ENCODE measurements at places on chromosomes 7 and 10.

- no peak for DNase-seq
Measured at GRCh38 chr10:111354859-111355258, 278.0 kb downstream of the ADRA2A start.

DNA sequence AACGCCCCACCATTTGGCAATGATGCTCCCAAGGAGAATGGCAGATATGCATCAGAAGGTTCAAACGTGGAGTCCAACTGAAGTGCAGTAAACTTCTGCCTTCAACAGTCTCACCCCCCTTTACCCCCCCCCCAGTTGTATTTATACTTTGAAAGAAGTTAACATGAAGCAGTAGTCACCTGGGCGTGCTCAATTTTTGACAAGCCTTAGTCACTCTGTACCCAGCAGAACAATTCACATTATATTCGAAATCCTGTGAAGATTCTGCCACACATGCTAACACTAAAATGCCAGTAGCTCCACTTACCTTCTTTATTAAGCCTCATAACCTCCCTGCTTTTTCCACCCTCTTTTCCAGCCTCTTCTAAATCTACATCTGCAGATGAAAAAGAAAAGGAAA lies 894 bp downstream of the ATXN7L1 start:
- DNase-seq: no peak

GRCh38 chr10:2488446-2489005 lies 578.8 kb upstream of the PFKP start:
- DNase-seq: no peak

DNA sequence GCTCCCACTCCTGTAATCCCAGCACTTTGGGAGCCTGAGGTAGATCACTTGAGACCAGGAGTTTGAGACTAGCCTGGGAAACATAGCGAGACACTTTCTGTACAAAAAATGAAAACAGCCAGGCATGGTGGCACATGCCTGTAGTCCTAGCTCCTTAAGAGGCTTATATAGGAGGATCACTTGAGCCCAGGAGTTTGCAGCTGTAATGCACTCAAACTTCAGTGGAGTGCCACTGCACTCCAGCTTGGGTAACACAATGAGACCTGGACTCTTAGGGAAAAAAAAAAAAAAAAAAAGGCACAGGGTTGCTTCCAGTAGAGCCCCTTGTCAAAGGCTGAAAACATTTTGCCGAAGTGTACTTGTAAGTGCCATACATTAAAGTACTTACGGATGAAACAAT lies 195.3 kb downstream of the PHTF2 start:
- no peak for DNase-seq

- DNase-seq: no peak
Measured at GRCh38 chr10:74502963-74503608, 323.3 kb upstream of the KAT6B start.

DNA sequence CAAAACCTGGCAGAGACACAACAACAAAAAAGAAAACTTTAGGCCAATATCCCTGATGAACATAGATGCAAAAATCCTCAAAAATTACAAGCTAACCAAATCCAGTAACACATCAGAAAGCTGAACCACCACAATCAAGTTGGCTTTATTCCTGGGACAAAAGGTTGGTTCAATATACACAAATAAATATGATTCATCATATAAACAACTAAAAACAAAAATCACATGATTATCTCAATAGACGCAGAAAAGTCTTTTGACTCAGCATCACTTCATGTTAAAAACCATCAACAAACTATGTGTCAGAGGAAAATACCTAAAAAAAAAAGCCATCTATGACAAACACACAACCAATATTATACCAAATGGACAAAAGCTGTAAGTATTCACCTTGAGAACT lies 283.5 kb downstream of the THSD7A start:
- DNase-seq: no peak

DNA sequence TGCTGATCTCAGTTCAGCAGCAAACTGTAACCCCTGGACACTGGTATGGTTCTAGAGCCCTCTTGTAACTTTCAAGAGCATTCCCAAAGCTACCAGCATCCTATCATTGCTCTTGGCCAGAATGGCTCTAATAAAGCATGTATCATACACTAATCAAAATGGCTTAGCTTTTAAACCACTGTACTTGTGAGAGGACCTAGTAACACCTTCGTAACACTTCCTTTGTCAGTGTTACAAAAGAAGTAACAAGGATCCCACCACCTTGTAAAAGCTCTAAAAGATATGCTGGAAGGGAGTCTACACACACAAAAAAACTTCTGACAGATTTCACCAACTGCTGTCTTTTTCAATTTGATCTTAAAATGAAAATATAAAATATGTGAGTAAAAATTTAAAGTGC lies 144.7 kb downstream of the ALOX5 start:
- DNase-seq: no peak

DNA sequence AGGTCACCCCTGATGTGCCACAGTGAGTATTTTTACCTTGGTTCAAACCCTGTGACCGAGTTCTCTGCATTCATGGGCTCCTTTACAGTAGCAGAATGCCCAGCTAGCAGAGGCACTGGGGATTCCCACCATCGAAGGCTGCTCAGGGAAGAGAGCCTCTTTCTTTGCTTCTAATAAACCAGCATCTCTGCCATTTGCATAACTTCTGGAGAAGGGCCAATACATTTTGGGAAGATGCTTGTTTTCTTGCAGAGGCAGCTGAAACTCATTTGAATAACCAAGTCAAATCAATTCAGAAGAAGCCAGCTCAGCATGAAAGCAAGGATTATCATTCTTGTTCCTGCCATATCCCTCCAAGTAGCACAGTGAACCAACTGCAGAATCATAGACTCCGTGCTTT lies 82.9 kb upstream of the WDR11 start:
- no peak for DNase-seq

GRCh38 chr10:34298346-34298818 lies 516.7 kb downstream of the PARD3 start:
- no peak for DNase-seq

DNA sequence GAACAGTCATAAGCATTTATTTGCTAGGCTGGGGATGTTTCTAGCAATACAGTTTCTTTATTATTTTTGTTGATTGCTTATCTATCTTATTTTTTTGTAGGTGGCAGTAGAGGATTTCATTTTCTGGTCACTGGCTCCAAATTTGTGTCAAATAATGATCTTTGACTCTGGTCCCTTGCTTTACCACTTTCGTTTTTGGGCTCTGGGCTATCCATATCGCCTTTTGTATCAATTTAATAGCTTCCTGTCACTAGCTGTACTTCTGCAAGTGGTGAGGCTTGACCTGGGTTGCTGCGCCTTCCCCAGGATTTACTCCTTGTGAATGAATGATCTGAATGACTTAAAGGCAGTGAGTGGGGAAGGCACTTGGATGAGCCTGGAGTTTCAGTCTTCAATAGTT lies 48.4 kb downstream of the MDFIC start:
- no peak for DNase-seq

- no peak for DNase-seq
Measured at GRCh38 chr7:112431803-112432202, 18.5 kb upstream of the IFRD1 start.

- no peak for DNase-seq
Measured at GRCh38 chr7:95867309-95867708, 95.0 kb downstream of the DYNC1I1 start.

- DNase-seq: peak; percentile 76
Measured at GRCh38 chr7:36303202-36304098, 86.2 kb upstream of the ANLN start.

DNA sequence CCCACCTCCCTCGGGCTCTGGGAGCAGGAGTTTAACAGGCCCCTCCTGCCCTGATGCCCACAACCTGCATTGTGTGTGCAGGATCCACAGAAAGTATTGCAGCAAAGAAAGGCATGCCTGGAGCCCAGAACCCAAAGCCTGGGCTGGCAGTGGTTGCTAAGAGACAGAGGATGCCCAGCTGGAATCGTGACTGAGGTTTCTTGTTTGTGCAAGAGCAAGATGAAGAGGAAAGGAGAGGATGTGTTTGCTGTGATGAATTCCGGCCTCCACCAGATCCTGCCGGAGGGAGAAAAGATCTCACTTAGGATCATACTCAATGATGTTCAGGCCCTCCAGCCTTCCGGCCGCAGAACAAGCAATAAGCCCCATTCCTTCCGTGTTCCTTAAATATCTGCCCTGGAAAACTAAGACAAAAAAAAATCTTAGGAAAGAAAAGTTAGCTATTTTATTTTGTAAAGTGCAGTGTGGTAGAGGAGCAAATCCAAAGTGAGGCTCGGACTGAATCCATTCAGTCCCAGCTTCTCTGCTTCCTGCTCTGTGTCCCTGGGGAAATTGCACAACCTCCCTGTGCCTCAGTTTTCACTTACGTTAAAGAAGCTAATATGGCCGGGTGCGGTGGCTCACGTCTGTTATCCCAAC lies 57.1 kb downstream of the SLIT1 start:
- no peak for DNase-seq

DNA sequence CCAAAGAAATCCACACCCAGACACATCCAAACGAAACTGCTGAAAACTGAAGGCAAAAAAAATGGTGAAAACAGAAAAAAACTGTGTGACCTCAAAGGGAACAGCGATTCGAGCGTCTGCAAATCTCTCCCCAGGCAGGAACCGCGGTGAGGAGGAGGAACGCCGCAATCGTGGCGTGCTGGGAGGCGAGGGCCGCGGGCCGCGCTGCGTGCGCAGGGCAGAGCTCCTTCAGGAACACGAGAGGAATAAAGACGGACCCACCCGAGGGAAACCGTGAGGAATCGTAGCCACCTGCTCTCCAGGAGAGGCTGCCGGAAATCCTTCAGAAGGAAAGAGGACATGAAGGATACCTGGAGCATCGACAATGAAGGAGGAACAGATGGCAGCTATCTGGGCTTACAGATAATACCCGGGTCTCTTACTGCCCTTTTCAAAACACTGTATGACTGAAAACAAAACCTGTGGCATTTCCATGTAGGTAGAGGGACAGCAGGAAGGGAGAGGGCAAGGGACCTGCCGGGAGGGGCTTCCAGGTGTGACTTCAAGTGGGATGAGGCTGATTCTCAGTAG lies 266.0 kb downstream of the MAD1L1 start:
- DNase-seq: no peak
